Right lung (tissue), 10 donors: ENCODE measurements at places on chromosomes 2 and 18. TPM values are rescaled to one million over a fixed set of nuclear protein-coding genes. Genes with fewer than 3 reads are reported as not detected.

- DNase-seq: no peak
Measured at GRCh38 chr2:179655627-179656026, 205.8 kb downstream of the ZNF385B start.

DNA sequence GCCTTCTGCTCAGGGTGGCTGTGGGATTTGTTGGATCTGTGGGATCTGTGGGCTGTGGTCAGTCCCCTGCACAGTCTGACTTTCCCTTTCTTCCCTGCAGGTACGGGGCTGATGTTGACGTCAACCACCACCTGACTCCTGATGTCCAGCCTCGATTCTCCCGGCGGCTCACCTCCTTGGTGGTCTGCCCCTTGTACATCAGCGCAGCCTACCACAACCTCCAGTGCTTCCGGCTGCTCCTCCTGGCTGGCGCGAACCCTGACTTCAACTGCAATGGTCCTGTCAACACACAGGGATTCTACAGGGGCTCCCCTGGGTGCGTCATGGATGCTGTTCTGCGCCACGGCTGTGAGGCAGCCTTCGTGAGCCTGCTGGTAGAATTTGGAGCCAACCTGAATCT, 17.5 kb downstream of the ASB1 start:
- no peak for DNase-seq

GRCh38 chr2:126826491-126826890, 72.2 kb upstream of the TEX51 start:
- DNase-seq: no peak

- no peak for DNase-seq
Measured at GRCh38 chr2:27051902-27052645, 606 bp downstream of the AGBL5 start.

- DNase-seq: no peak
Measured at GRCh38 chr18:35564795-35565453, 16.6 kb upstream of the GALNT1 start.

DNA sequence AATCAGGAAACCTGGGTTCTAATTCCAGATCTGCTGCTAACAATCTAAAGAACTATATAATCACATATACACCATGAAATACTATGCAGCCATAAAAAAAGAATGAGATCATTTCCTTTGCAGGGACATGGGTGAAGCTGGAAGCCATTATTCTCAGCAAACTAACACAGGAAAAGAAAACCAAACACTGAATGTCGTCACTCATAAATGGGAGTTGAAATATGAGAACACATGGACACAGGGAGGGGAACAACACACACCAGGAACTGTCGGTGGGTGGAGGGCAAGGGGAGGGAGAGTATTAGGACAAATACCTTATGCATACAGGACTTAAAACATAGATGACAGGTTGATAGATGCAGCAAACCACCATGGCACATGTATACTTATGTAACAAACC, 33.2 kb downstream of the CDH2 start:
- DNase-seq: no peak

GRCh38 chr18:39051013-39051412, 1485.4 kb upstream of the CELF4 start:
- no peak for DNase-seq

DNA sequence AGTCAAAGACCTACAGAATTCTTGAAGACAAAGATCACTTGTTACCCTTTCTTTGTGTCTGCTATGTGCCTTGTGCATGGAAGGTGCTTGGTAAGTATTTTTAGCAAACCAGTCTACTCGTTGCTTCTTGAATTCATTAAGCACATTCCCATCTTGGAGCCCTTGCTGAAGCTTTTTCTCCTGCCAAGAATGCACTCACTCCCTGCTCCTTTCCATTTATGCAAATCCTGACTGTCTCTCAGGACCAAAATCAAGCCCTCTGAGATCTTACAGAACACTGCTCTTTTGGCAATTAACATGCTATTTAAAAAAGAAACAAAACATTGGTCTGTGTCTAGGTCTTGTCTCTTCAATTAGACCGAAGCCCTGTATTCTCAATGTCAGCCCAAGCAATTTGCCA, 75.8 kb downstream of the CLHC1 start:
- no peak for DNase-seq

DNA sequence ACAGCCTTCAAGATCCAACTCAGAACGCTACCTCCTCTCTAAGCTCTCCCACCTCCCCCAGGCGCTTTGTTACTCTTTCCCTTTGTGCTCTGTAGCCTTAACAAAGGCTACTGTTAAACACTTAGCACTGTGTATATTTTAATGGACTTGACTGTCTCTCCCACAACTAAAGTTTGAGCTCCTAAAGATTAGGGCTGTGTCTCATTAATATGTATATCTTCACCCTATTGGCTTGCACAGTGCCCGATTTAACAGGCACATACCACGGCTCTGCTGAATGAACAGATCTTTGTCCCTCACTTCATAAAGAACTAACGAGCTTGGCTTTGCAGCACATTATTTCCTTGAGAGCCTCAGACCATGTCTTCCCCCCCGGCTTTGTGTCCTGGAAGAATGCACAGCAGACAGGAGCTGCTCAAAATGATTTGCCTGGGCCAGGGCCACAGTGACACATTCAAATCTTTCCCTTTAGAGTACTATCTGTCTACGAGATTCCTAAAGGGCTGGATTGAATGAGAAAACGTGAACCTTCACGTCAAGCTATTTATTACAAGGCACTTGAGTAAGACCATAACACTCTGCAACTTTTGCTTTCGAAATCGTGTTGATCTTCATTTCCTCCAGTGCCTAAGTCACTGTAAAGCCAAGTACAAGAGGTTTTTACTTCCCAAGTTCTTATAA, 22.1 kb downstream of the ABHD3 start:
- peak; percentile 72 for DNase-seq

- DNase-seq: no peak
Measured at GRCh38 chr2:102001767-102002142, 10.0 kb downstream of the IL1R2 start.

DNA sequence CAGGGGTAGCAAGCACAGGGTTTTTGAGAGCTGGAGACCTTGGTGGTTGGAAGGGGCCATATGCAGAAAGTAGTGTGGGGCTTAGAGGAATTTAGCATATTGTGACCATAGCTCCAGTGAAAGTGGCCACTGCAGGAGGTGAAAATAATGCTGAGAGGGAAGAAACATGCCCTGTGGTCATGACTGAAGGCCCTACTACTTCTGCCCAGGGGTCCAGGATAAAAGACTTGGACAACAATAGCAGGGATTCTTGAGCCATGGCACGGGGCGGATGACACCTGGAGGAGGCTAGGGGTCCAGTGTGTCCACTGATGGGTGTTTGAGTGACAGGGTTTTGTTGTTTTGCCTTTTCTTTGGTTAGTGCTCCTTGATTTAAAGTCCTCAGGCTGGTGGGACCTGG, 694.6 kb downstream of the CPS1 start:
- no peak for DNase-seq

DNA sequence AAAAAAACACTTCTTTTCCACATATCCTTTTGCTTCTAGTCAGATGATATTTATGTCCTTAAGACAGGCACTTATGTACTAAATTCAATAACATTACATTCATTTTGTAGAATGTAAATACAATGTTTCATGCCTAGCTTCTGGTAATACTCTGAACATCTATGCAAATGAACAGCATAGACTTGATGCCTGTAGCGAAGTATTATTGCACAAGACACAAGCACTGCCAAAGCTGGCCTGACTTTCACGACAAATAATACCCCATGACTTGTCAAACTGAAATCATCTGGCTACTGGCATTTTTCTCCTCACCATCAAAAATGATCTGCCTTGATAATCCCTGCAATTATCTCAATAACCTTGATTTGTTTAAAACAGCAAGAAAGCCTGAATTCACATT, 101.3 kb downstream of the L3MBTL4 start:
- DNase-seq: peak; percentile 48

GRCh38 chr2:218717262-218717661, 6.6 kb downstream of the TTLL4 start:
- no peak for DNase-seq

GRCh38 chr18:76353046-76353445, 142.0 kb downstream of the ZNF516 start:
- DNase-seq: no peak

DNA sequence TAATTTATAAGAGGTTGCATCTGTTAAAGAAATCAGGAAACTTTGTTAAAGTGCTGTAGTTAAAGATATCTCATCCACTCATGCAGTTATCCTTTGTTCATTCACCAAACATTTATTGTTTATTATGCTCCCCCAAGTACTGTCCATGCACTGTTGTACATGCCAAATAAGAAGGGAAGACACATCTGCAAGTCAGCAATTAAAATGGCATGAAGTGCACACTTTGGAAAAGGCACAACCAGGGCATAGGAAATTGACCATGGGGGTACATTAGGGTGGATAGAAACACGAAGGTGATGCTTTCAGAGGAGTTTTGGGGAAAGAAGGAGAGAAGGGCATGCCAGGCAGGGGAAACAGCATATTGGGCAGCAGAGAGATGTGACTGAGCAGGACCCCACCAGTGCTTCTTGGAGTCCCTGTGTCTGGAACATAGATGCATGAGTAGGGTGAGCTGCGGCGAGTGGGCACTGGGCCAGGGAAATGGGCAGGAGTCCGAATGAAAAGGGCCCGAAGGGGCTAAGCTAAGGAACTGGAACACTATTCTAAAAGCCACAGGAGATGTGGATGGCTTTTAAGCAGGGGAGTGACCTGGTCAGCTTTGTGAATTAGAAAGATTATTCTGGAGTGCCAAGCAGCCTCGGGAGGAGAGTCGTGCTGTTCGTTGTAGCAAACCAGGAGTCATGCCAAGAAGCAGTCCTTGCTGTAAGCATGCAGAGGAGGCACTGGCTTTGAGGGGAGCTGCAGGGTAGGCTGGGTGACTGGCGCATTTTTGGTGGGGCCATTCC, 316.3 kb downstream of the AGPS start:
- no peak for DNase-seq

DNA sequence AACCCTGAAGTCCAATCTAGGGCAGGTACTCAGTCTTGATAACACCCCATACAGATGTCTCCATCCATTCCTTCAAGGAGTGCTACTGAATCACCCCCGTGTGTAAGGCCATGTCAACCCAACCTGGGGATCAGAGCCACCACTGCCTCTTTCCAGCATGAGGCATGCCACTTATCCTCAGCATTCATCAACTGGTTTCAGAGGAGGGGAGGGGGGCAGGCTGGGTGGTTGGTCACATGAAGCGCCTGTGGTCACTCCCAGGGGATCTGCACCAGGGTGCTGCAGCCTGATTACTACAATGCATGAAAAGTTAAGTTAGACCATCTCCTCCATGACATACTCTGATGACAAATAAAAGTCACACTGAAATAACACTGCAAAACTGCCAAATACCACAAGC, 65.0 kb downstream of the UXS1 start:
- DNase-seq: no peak

GRCh38 chr2:25714740-25715139, 41.4 kb upstream of the DTNB start:
- DNase-seq: no peak

DNA sequence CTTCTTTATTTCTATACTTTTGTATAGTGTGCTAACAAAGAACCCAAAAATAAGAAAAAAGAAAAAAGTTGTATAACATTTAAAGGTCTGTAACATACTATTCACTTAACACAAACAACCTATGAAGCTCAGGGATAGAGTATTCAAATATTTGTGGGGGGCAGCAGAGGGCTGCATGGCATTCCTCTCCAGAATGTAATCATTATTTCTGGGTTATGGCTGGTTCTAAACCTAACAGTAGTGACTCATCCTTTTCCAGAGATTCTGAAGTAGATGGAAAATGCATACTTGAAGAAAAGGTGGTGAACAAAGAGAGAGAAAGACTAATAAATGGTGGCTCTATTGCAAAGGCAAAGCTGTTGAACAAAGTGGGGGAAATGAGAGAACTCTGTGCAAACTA, 249.4 kb downstream of the NRXN1 start:
- no peak for DNase-seq

- DNase-seq: no peak
Measured at GRCh38 chr2:21162615-21162878, 38.8 kb downstream of the TDRD15 start.

- DNase-seq: no peak
Measured at GRCh38 chr2:10036095-10036884, 7.1 kb upstream of the KLF11 start.

- DNase-seq: no peak
Measured at GRCh38 chr18:63306819-63307550, 12.6 kb downstream of the BCL2 start.

GRCh38 chr2:50346629-50347357, 685.1 kb downstream of the NRXN1 start:
- peak; percentile 2 for DNase-seq

- DNase-seq: no peak
Measured at GRCh38 chr2:220212296-220213080, 585.1 kb downstream of the SLC4A3 start.

DNA sequence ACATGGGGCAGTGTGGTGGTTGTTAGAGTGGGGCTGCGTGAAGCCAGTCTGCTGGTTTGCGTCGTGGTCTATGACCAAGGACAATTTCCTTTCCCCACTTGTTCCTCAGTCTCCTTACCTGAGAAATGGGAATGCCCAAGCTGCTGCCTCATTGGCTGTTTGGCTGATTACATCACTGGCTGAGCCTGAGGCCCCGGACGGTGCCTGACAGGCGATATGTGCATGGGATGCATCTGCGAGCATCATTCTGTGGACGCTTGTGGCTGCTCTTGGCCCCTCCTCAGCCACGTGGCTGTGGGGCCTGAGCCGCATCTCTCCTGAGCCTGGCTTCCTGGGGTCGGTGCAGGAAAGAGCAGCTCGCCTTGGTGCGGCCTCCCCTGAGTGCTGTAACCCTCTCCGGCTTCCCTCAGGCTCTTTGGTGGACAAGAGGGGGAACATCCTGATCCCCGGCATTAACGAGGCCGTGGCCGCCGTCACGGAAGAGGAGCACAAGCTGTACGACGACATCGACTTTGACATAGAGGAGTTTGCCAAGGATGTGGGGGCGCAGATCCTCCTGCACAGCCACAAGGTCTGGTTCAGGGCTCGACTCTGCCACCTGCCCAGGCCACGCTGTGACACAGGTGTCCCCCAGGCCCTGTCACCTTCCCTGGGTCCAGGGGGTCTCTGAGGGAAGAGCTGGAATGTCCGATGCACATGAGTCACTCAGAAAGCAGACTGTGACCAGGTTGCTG, 17.2 kb downstream of the CNDP2 start:
- no peak for DNase-seq

GRCh38 chr2:65354773-65355172, 77.6 kb downstream of the SPRED2 start:
- DNase-seq: no peak

GRCh38 chr18:61602836-61603235, 269.6 kb downstream of the CDH20 start:
- DNase-seq: no peak

Gene RIF1
- polyA plus RNA-seq: 43.7 TPM

Gene TMEFF2
- polyA plus RNA-seq: 0.40 TPM

Gene RNU2-63P
- polyA plus RNA-seq: not detected

Gene INO80B
- polyA plus RNA-seq: 29.4 TPM

Gene HOXD9
- polyA plus RNA-seq: 0.79 TPM

Gene GCA
- 27.3 TPM for polyA plus RNA-seq

Gene PROM2
- 14.2 TPM for polyA plus RNA-seq

Gene ERFE
- 1.2 TPM for polyA plus RNA-seq

Gene LYPD1
- polyA plus RNA-seq: 1.1 TPM

Gene TRPM8
- polyA plus RNA-seq: 0.11 TPM

Gene RIT2
- polyA plus RNA-seq: not detected

Gene ATOH8
- polyA plus RNA-seq: 37.3 TPM
